ENCODE measurements at places on chromosomes 4 and X.
A peak's percentile ranks its signal among the peaks of the same experiment; 100 is the strongest.

GRCh38 chr4:96637971-96638412 lies 798.1 kb downstream of the PDHA2 start:
- DNase-seq: no peak

DNA sequence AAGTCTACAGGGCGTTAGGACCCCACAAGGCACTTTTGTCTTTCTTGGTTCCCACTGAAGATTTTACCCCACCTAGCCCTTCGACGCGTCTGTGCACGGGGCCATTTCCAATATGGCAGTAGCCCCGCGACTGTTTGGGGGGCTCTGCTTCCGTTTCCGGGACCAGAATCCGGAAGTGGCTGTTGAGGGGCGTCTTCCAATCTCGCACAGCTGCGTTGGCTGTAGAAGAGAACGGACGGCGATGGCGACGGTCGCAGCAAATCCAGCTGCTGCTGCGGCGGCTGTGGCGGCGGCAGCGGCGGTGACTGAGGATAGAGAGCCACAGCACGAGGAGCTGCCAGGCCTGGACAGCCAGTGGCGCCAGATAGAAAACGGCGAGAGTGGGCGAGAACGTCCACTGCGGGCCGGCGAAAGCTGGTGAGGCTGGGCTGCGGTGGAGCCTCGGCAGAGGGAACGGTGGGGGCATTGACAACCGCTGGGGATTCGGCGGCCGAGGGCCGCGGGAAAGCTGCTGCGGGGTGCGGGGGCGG lies at the start of gene USP11:
Gene USP11, plus strand, starts transcription at position 207 of the 530 bp plus-strand sequence. Its CDS starts 35 bp downstream, at position 242.
- peak; percentile 49 for DNase-seq

- no peak for DNase-seq
These were observed 94.7 kb downstream of the LINC00632 start for GRCh38 chrX:140804292-140804691.

DNA sequence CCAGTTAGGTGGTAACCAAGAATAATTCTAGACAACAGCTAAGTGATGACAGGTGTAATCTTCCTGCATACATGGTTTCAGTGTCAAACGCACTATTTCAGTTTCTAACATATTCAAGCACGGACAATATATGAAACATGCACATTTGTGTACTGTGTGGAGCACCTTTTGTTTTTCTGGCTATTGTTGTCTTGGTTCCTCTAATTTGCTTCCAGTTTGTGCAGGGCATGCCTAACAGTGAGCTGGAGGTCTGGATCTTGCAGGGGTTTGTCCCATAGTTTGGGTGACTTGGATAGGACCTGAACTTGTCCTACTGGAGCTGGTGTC lies 70.5 kb upstream of the TBC1D9 start:
- DNase-seq: no peak

GRCh38 chr4:183541010-183541751 lies 36.3 kb downstream of the ING2 start:
- no peak for DNase-seq

DNA sequence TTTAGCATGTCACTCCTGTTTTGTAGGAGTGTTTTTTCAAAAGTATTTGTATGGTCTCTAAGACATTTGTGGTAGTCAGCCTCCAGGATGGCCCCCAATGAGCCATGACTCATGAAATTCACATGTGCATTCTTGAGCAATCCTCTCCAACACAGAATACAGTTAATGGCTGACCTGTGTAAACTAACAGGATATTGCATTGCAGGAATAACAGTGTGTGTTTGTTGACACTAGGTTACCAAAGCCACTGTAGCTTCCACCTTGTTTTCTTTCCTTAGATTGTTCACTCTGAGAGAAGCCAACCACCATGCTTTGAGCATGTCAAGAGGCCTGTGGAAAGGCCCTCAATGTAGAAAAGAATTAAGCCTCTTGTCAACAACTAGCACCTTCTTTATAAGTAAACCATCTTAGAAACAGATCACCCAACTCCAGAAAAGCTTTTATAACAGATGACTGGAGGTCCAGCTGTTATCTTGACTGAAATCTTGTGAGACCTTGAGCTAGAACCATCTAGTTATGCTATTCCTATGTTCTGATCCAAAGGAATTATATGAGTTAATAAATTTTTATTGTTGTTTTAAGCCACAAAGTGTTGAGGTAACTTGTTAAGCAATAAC lies 28.5 kb downstream of the TBCK start:
- no peak for DNase-seq

DNA sequence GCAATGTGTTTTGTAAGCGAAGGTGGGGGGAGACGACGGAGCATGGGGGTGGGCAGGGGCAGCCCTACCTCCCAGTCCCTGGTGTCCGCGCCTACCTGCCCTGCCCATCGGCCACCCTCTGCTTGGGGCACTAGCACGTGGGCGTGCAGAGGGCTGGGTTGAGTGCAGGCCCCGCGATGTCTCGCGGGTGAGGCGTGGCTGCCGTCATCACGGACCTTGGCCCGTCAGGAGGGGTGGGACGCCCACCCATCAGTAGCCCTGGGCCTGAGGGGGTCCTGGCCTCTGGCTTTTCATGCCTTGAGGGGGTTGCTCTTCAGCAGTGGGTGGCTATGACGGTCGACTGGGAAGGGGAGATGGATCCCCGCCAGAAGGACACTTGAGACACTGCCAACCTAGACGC lies 36.1 kb upstream of the GEMIN8 start:
- no peak for DNase-seq

DNA sequence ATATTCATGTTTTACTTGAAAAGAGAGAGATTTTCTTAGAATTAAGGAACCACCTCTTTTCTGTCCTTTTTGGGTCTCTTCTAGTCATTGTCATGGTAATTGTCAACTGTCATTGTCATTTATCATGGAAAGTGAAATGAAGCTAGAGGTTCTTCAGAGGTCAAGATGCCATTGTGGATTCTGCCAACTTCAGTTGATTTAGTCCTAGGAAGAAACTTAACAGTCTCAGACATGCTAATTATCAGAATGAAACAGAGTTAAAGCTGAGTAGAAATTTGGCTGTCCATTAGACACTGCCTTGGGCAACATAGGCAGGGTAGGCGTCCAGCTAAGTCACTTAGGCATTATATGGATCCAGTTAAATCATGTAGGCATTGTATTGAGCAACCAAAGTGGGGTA lies 796.1 kb upstream of the ADGRL3 start:
- DNase-seq: no peak

GRCh38 chr4:37852376-37852775 lies 25.9 kb downstream of the PGM2 start:
- no peak for DNase-seq

DNA sequence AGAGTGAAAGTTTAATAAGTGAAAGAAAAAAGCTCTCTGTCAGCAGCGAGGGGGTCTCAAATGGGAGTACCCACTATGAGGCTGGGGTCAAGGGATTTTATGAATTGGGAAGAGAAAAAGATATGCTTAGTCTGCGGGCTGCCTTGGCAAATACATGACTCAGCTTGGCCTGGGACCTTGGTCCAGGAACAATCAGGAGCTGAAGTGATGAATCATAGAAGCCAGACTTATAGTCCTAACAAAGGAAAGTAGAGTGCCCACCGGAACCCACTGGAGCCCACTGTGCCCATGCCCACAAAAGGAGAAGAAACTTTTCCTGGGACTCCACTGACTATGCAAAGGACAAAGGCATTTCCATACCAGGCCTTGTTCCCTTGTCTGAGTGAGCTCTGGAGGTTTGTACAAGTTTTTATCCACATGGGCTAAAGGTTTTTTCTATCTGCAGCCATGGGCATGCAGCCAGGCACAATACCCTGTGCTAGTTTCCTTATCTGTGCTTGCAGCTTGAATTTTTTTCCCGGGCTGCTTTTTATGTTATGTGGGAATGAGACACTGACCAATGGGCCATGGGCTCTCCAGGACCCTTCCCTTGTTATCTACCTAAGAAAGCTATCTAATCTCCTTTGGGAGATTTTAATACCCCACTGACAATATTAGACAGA lies 201.7 kb downstream of the FAM133A start:
- no peak for DNase-seq

GRCh38 chr4:87069037-87069742 lies 134.4 kb downstream of the AFF1 start:
- DNase-seq: no peak

DNA sequence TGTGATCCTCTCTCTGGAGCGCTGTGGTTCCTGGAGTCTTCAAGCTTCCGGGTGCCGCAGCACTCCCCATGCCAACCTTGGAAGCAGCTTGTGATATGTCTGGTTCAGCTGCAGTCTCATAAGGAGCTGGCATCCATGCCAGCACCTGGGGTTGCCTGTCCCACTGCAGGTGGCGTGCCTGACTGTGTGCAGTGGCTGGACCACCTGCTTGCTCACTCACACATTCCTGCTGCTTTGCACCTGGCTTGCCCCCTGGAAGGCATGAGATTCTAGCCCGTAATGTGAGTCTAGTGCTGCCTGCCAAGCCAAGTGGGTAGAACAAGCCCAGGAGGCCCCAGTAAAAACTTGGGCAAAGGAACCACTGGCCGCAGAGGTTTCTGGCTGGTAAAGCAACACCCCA lies 687.2 kb upstream of the AADAT start:
- no peak for DNase-seq

DNA sequence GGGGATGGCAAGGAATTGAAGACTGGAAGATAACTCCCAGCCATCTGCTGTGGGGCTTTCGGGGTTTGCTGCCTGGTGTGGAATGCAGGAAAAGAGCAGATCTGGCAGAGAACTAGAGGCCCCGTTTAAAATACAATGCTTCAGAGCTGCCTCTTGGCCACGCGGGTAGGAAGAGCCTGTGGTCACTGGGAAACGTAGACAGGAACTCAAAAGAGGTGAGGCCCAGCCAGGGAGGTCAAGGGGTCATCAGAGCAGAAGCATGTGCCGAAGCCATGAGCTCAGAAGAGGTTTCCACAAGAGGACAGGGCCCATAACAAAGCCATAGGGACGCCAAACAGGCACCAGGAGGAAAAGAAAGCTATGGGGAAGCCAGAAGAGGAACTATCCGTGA lies 14.5 kb upstream of the STS start:
- DNase-seq: no peak

DNA sequence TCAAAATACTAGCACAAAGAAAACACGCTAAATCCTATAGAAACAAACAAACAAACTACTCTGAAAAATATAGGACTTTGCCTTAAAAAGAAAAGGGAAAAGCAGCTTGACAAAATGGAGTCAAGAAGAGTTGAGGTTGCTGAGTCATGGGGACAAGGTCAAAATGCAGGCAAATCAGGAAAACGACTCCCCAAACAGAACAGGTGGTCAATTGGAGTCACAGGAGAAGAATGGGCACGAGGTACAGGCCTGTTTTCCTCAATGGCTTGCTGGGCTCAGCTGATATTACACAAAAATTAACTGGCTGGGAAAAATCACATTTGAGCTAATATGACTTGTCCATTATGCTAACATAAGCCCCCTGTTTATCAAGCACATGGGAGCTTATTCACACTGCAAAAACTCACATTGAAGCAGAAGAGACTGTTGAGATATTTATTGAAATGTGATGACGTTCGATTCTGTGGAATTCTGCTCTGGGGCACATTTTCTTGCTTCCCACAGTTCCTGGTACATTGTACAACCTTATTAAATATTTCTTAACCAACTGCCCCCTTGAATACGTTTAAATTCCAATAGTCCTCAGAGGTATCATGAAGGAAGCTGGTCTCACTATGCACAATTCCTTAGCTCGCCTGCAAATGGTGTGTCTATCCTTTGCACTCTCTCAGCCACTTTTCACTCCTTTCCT lies 1622.1 kb downstream of the STIM2 start:
- no peak for DNase-seq

DNA sequence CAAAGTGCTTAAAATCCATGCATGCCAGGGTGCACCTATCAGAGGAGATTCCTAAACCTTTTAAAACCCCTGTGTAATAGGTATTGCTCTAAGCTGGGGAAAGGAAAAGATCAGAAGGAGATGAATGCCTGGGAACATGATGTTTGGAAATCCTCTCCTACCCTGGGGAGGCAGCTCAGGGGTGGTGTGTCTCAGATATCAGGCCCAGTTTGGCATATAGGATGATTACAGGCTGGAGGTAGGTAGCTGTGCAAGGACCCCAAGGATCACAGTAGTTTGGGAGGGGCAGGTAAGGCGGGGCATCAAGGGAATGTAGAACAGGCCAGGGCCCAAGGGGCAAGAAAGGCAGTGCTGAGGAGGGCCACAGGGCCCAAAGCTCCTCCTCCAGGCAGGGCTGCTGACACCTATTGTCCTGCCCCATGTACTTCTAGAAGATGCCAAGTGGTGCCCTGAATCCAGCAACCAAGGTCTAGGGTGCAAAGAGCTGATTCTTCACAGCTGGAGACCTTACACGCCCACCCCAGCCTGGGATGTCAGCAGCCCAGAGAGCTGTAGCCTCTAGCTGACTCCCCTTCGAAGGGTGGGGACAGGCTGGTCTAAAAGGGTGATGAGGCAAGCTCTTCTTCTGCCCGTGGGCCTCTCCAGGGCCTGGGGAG lies 17.6 kb downstream of the SASH3 start:
- no peak for DNase-seq

GRCh38 chr4:184573701-184574100 lies 75.5 kb downstream of the CASP3 start:
- DNase-seq: no peak

DNA sequence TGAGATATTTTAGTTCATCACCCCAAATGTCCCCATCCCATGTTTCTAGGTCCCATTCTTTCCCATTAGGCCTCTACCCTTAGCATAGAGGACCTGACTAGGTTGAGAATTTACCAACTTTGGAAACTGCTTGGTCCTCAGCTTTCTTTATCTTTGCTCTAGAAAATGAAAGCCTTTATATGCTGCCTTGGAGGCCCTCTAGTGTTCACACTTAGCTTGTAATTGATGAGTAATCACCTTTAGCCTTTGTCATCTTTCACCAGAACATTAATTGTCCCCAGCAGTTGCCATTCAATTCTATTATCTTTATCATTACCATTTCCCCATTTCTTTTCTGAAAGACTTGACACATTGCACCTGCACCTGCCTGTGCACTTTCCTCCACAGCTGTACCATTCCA lies 589.2 kb upstream of the NR3C2 start:
- no peak for DNase-seq

DNA sequence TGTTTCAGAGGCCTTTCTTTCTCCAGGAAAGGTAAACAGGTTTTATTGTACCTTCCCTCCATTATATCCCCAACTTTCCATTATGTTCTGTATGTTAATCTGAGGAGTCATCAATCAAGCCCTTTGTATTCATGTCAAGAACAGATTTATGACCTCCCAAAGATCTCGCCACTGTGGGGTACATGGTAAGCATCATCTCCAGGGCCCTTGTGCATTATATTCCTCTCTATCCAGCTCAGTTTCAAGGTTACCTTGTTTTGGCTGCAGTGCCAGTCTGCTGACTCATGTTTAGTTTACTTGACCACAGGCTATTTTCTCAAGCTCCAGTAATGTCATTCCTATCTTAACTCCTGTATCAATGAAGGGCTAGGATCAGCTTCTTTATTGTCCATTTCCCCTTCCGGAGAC lies 125.1 kb upstream of the FRMPD4 start:
- DNase-seq: no peak

Measured in left colon (tissue), 2 donors.